ENCODE measurements at places on chromosomes 11 and 22.

GRCh38 chr11:68659158-68659921 lies 25.0 kb upstream of the GAL start:
- DNase-seq = no peak

DNA sequence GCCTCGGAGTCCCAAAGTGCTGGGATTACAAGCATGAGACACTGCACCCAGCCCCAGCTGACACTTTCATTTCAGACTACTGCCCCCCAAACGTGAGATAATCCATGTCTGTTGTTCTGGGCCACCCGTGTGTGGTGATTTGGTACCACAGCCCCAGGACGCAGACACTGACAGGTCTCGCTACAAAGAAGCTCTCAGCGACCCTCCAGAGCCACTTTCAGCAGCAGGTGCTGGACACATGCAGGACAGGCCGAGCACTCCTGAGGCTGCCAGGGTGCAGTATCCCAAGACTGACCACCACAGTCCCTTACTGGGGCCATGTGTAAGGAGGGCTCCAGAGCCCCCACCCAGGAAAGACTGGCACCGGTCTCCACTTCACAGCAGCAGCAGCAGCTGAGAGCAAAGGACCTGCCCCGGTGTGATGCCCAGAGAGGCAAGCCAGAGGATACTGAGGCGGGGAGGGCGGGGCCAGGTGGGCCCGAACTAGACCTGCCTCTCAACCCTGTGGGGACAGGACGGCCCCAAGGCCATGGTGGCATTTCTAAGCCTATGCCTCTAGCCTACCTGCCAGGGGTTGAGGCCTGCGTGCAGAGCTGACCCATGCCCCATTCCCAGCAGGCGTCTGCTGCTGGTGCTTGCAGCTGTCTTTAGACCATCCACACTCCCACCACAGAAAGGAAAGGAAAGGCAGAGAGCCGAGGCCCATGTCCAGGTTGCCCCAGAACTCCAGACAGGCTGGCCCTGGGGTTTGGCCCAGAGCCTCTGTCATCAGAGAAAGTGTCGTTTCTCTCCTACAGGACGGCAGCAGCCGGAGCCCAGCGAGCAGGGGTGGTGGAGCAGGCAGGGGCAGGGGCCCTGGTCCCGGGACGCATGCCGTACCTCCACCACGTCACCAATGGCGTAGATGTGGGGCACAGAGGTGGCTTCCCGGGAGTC lies 28.0 kb upstream of the GNB1L start:
- DNase-seq = no peak

- DNase-seq = no peak
Observed at GRCh38 chr22:19596680-19597398, 72.6 kb upstream of the CLDN5 start.

- DNase-seq = no peak
Observed at GRCh38 chr11:44005063-44005701, 42.6 kb upstream of the ACCSL start.

- no peak for DNase-seq
Observed at GRCh38 chr11:5115339-5115738, 22.8 kb downstream of the OR52A5 start.

GRCh38 chr11:15819679-15820286 lies 536.6 kb downstream of the SOX6 start:
- DNase-seq = no peak

DNA sequence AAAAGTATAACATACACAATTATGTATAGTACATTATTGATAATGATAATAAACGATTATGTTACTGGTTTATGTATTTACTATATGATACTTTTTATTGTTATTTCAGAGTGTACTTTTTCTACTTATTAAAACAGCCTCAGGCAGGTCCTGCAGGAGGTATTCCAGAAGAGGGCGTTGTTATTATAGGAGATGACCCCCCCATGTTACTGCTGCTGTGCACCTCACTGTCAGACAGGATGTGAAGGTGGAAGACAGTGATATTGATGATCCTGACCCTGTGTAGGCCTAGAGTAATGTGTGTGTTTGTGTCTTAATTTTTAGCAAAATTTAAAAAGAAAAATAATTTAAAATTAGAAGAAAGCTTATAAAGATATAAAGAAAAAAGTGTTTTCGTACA lies 57.6 kb downstream of the REXO2 start:
- DNase-seq = no peak

DNA sequence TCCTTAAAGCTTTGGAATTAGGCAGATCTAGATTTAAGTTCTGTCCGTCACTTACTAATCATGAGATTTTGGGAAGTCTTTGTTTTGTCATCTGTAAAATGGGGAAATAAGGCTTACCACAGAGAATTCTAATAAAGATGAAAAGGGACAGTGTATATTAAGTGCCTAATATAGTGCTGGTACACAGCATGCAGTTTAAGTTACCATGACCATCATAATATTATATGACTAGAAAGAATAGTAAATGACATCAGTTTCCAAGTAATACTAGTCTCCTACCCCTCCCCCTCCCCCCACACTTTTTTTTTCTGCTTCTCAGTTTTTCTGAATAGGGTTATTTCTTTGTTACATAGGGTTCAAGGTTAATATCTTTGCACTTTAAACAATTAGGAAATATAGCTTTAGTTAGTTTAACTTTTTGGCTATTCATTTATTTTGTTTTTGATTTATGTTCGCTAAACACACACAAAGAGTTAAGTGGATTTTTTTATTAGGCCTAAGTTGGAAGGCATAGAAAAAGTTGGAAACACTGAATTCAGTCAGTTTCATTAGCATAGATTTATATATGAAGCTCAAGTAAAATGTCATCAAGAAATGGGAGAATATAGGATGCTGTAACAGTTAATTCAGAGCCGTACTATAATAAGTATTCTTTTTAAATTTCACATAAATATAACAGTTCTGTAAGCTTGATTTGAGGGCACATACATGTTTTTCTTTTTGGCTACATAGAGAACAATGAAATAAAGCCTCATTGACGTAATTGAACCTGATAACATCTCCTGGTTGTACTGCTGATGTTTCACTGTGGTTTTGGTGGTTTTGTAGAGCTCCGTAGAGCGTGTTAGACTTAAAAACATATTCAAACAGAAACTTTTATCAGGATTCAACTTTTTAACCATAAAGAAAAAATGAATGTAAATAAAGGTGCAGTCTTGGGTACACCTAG lies 121.2 kb downstream of the PDE3B start:
- peak; percentile 37 for DNase-seq

GRCh38 chr11:134207538-134208239 lies 16.1 kb downstream of the NCAPD3 start:
- peak; percentile 55 for DNase-seq

DNA sequence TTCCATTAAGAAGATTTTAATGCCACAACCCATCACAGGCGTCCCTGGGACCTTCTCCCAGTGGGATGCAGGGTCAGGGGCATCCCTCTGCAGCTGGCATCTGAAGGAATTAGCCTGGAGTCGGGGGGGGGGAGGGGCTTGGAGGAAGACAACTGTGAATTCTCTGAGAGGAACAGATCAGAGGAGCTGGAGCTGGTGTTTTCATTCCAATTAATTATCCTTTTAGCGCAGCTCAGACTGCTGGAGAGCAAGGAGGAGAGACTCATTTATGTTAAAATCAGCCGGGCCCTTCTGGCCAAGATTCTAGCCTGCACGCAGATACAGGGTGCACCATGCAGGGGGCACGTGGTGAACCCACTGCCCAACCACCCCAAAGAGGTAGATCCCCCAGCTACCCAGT lies 116.2 kb downstream of the CHST1 start:
- no peak for DNase-seq

DNA sequence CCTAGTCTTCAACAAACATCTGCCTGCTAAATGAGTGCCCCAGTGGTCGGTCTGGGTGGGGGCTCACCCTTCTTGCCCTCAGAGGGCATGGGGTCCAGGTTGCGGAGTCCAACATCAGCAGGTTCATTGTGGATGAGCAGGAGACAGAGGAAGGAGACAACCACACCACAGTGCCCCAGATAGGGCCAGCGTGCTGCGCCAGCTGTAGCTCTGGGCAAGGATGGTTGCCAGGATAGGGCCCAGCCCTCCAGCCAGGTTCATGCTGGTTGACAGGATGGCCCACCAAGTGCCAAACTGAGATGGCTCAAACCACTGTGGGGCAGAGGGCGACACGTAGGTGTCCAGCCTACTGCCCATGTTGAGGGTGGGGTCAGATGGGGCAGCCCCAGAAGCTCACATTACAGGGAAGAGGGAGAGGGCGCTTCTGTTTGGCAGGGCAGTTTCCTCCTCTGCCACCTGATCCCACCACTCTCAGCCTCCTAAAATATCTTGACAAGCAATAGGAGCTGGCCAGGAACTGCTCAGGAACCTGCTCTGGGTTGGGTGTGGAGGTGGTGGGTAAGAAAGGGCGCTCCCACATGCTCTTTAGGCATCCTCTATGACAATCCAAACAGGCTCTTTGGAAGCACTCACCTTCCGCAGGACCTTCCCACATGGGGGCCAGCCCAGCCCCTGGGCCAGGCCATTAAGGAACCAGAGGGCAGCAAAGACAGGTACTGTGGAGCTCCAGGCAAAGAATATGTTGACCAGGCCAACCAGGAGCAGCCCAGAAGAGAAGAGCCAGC lies 2.9 kb downstream of the SLC37A4 start:
- no peak for DNase-seq

DNA sequence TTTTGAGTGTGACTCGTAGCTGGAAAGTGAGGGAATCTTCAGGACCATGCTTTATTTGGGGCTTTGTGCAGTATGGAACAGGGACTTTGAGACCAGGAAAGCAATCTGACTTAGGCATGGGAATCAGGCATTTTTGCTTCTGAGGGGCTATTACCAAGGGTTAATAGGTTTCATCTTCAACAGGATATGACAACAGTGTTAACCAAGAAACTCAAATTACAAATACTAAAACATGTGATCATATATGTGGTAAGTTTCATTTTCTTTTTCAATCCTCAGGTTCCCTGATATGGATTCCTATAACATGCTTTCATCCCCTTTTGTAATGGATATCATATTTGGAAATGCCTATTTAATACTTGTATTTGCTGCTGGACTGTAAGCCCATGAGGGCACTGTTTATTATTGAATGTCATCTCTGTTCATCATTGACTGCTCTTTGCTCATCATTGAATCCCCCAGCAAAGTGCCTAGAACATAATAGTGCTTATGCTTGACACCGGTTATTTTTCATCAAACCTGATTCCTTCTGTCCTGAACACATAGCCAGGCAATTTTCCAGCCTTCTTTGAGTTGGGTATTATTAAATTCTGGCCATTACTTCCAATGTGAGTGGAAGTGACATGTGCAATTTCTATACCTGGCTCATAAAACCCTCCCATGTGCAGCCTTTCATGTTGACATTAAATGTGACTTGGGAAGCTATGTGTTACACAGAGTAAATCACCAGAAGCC lies 11.0 kb downstream of the OR51E1 start:
- no peak for DNase-seq

GRCh38 chr11:121889931-121890330 lies 226.1 kb downstream of the BLID start:
- no peak for DNase-seq

- no peak for DNase-seq
Observed at GRCh38 chr22:28837640-28838039, 37.3 kb upstream of the XBP1 start.

GRCh38 chr22:27129266-27129665 lies 471.9 kb downstream of the MIAT start:
- no peak for DNase-seq

DNA sequence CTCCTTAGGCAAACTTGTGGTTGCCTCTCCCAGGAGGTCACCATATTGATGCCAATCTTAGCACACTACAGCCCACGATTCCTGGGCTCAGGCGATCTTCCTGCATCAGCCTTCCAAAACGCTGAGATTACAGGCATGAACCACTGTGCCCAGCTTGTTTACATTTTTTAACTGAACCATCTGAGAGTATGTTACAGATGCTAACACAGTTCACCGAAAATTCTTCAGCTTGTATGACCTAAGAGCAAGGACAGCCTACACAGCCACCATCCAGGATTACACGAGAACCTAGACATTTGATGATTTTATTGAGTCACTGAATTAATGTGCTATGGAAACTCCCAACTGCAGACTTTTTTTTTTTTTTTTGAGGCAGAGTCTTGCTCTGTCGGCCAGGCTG lies 5.8 kb upstream of the LGALS1 start:
- no peak for DNase-seq

DNA sequence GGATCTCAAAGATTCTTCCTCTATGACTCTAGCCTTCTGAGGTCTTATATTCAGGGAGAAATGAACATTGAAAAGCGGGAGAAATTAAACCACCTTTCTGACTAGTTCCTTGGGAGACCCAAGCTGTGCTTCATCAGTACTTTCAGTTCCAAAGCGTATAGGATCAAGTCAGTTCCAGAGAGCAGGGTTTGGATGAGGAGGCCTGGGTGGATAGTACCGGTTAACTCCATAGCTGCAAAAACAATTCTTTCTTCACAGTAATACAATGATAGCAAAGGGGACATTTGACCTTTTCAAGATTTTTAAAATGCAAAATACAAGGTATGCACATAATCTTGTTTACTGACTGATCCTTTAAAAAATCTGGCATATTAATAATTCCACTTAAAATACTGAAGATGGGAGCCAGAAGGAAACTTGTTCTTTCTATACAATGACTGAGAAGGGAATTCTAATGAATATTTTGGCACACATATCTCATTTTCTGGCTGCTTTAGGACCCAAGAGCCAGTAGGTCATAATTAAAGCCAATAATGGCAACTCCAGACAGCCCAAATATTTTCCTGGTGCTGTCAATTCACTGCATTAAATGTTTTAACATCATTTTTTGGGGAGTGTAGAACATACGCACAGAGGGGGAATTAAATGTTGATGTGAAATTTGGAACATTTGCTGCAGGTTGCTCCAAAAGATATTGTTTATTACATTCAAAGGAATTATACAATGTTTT lies 16.0 kb downstream of the ADM start:
- no peak for DNase-seq

GRCh38 chr11:121656328-121657090 lies 203.7 kb upstream of the SORL1-AS1 start:
- DNase-seq = no peak

DNA sequence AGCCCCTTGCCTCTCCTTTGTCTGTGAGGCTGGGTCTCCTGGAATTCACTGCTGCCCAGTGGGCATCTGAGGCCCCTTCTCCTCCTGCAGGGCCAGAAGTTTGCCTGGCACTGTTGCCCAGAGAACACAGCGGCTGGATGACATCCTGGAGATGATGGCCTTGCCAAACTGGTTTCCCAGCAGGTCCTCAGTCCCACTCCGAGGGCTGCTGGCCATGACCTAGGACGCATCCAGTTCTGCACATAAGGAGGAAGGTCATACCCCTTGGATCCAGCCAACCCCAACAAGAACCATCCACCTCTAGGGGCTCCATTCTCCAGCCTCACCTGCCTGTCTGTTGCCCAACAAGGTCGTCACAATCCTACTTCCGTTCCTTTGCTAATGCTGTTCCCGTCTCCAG lies 3.4 kb upstream of the SMTN start:
- no peak for DNase-seq

- no peak for DNase-seq
Observed at GRCh38 chr11:101870510-101870909, 44.3 kb upstream of the CEP126 start.

- no peak for DNase-seq
Observed at GRCh38 chr11:1442163-1442562, 44.4 kb downstream of the MOB2 start.

All from effector CD4-positive, alpha-beta T cell (primary cell).